A549 treated with ZK216348 at 1 μM for 4 hours (cell line): ENCODE measurements at places on chromosomes 13 and 19. TPM values are rescaled to one million over a fixed set of nuclear protein-coding genes. Genes with fewer than 3 reads are reported as not detected.

TINCR gene
- 1.4 to 2.9 TPM (median 2.5 TPM) in 5 replicates for total RNA-seq

IPO5 gene
- 66.2 to 91.3 TPM (median 83.0 TPM) in 5 replicates for total RNA-seq

CKM gene
- total RNA-seq, result 0.08 TPM in 1 of 5 replicates, not detected in the others

STARD13 gene
- total RNA-seq, result 3.4 to 5.2 TPM (median 5.0 TPM) in 5 replicates
